ENCODE measurements at places on chromosomes 6 and 20. TPM values are rescaled to one million over a fixed set of nuclear protein-coding genes. Genes with fewer than 3 reads are reported as not detected.

Gene SLC22A2
- total RNA-seq, result not detected

Gene KIFC1
- total RNA-seq, result 25.6 TPM

Gene CENPB
- total RNA-seq, result 79.2 TPM

Gene THBS2
- 5.7 TPM for total RNA-seq

Gene DTD1
- 66.1 TPM for total RNA-seq

Gene CCDC28A
- 16.2 TPM for total RNA-seq

Gene WFDC5
- total RNA-seq, result not detected

Gene RAD21L1
- not detected for total RNA-seq

All from bladder microvascular endothelial cell (primary cell).